Ureter (tissue), 1 donor: ENCODE measurements at places on chromosomes 12 and 14.

DNA sequence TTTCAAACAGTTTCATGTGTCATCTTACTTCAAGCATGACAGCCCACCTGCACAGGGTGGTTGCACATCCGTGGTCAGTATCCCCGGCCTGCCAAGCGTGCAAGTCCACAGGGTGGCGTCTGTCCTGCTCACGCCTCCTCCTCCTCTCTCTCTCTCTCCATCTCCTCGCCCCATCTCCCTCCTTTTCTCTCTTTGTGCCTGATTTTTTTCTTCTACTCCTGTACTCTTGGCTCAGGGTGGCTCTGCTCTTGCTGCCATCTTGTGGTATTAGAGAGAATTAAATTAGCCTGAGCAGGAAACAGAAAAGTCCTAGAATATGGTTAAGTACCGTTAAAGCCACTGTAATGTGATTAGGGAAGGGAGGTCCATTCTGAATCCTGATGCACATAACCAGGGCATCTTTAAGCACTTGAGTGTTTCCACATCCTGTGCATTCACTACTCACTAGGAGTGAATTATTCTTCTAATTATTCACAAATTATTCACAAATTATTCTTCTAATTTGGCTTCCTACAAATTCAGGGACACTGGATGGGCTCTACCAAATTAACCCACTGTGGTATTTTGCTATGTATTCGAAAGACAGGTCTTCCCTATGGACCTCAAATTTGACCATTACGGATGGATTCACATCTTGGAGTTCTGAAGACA is 25.5 kb upstream of the DTX1 start:
- no peak for DNase-seq

- DNase-seq = no peak
Measured at GRCh38 chr14:69755784-69756183, 11.2 kb upstream of the SRSF5 start.

DNA sequence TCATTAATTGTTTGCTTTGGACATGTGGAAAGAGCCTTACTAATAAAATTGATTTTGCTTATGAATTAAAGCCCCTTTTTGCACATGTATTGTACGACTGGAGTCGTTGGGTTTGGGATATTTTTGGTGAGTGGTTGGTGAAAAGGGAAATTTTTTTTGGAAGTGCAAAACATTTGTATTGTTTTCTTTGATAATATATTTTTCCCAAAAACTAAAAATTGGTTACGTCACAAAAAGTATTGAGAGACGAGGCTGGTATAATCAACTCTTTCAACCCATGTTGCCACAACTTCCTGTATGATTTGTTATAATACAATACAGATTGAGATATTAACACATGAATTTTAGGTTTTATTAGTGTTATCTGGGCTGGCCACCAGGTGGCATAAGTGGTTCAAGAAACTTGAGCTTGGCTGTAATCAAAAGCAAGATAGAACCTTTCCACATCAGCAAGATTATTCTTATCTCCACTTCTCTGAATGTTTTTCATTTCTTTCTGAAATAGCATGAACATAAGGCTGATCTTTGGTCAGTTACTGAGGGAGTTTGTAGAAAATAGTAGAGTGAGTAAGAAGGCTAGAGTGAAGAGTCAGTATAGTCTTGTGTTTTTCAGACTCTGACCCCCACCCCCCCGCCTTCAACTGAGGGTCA is 8.7 kb downstream of the NGDN start:
- DNase-seq = peak; percentile 63

DNA sequence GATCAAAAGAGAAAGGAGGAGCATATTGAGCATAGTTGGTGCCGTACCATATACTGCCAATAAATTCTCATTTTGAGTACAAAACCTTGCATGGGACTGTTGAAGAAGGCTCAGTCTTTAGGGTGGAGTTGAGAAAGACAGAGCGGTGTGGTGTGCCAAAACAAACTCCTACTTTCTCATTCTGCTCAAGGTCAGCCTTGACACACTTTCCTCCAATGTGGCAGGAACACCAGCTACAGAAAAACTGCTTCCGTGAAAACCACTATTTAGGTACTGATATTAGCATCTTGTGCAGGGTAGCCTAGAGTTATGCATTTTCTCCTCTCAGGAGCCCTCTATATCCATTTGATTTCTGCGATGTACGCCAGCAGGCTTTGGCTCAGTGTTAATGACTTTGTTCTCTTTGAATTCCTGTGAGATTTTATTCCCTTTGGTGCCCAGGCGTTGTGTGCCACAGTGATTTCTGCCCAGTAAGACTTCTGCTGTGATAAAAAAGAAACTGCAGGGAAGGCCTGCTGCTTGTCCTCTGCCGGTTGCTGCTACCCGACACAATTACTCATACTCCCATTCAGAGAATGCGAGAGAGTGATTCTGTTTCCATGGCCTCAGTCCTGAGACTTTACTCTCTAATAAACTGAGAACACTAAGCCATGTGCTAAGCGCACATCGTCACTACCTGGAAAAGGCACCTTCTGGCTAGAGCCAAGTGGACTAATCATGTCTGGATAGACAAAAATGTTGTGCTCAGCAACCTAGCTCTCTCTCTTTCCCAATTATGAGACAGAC is 88.3 kb upstream of the MDM1 start:
- no peak for DNase-seq

GRCh38 chr12:76226397-76226796 is 121.8 kb downstream of the BBS10 start:
- no peak for DNase-seq

DNA sequence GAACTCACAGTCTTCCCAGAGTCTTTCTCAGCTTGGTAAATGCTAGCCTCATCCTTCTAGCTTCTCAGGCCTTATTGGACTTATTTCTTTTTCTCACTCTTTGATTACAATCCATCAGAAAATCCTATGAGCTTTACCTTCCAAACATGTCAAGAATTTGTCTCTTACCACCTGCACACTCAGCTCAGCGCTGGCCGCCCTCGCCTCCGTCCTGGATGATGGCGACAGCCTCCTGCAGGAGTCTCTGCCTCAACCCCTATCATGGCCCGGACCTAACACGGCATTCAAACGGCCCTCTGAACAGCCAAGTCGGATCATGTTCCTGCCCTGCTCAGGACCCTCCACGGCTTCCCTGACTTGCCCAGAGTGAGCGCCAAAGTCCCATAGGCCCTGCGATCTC is 333.1 kb upstream of the FKBP4 start:
- DNase-seq = no peak

GRCh38 chr12:51823875-51824565 is 24.5 kb downstream of the FIGNL2 start:
- no peak for DNase-seq

DNA sequence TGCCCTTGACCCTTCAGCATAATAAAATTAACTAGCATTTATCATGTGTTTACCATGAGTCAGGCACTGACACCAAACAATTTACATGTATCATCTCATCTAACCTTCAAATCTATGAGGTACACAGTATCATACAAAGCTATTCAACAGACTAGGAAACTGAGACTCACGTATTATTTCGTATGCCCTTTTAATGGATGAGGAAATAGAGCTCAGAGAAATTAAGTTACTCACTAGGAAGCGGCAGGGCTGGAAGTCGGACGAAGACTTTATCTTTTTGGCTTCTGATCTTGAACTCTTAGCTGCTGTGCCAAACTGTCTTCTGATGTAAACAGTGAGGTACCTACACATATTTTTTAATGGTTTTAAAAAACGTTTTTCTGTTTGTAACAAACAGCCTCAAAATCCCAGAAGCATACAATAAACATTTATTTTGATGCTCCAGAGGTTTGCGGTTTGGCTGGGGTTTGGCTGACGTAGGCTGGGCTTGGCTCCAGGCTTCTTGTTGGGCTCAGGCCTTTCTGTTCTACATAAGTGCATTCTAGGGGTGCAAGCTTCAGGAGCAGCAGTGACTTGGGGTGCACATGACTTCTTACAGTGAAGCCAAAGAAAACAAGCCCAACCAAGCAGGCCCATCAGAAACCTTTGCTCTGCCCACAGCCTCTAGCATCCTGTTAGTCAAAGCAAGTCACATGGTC is 184.7 kb downstream of the TBX5 start:
- DNase-seq = no peak

DNA sequence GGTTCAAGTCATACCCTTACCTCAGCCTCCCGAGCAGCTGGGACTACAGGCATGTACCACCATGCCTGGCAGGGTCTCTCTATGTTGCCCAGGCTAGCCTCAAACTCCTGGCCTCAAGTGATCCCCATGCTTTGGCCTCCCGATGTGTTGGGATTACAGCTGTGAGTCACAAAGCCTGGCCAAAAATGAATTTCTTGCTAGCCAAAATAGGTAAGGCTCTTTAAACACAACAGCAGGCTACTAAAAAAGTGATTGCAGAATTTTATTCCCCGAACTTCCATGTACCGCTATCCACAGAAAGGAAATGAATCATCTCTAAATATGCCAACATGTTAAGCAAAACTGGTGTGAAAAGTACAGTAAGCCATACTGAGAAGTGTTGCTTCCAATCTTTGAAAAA is 50.6 kb downstream of the WDHD1 start:
- DNase-seq = no peak

GRCh38 chr12:113003636-113004035 is 25.3 kb downstream of the OAS2 start:
- DNase-seq = no peak

GRCh38 chr12:102811110-102811737 is 105.8 kb downstream of the PAH start:
- no peak for DNase-seq

GRCh38 chr14:99579120-99579836 is 24.7 kb downstream of the CCDC85C start:
- peak; percentile 89 for DNase-seq

DNA sequence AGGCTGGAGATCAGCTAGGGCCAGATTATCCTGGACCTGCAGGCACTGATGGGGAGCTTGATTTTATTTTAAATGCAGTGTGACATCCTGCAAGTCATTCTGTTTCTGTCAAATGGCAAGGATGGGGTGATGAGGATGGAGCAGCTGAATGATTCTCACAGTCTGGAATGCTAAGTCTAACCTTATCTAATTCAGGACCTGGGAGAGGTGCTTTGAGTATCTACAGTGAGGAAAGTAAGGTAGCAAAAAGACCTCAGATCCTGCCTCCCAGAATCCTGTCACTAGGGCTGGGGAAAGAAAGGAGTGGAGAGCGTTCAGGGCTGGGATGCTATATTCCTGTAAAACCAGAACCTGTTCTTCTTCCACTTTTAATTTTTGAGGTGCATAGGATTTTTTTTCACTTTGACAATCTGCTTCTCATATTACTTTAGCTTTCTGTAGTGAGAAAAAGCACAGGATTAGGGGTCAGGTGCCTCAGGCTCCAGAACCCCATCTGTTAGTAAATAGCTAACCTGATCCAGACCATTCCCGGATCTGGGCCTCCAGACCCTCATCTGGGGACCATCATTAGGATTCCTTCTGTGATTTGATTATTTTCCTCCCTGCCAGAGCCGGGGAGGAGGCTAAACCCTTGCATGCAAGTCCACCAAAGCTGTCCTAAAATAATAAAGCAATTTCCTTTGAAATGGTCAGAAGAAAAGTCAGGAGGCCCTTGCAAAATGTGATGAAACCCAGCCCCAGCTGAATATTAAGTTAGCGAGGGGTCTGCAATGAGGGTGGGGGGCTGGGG is 54.7 kb downstream of the ASCL1 start:
- DNase-seq = no peak

DNA sequence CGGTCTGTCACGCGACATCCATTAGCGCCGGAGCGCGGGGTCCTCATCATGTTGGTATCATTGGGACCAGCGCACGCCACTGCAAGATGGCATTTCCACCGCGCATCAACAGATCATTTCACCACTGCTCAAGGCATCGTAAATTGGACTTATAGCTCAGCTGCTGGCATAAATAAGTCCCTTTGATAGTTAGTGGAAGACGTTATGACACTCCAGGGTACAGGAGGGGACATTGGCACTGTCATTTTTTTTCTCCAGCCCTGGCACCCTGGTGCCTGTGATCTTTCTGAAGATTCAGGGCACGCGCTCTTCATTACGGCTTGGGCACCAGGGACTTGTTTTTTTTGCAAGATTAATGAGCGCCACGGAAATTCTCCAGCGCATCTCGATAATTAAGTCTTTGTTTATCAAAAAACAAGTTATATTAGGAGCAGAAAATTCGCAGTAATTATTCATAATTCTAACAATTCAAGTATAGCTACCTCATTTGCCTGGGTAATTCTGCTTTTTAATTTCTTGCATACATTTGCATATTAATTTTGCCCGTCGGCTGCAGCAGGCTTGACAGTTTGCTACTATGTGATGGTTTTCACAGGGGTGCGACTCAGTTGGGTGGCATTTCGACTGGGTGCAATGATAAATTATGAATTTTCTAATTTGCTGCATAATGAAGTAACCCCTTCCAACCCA is 167.7 kb downstream of the VRK1 start:
- no peak for DNase-seq

DNA sequence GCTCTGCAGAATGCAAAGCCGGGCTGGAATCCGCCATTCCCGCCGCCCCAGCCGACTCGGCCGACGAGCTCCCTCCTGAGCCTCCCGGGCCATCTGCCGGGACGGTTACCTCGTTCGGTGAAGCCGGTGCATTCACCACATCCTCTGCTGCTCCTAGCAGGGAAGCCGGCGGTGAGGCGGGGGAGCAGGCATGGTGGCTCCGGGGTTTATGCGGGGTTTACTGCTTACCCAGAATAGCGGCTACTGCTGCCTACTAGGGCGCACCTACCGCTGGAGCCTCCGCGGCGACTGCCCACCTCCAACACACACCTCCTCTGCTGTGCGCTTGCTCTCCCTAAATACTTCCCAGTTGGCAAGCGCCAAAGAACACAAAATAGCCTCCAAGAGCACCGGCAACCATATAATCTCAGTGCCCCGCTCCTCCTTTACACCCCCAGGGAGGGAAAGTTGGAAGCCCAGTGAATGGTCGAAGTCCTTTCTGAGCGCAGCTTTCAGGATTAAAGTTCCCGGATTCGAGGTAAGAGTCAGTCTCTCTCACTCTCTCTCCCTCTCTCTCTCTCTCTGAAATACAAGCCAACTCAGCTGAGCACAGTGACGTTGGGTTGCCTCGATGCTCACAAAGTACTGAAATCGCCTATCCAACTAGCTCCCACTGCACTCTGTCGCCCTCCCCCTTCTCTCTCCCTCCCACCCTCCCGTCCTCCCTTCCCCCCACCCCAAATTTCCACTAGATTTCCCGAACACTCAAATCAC is at the start of gene TBX5:
TBX5 (minus strand) TSS at position 626 of the 753 bp plus-strand sequence. CDS start 2,246 bp downstream, outside the sequence.
- DNase-seq = no peak

GRCh38 chr14:87785897-87786296 is 207.1 kb downstream of the GALC start:
- no peak for DNase-seq

DNA sequence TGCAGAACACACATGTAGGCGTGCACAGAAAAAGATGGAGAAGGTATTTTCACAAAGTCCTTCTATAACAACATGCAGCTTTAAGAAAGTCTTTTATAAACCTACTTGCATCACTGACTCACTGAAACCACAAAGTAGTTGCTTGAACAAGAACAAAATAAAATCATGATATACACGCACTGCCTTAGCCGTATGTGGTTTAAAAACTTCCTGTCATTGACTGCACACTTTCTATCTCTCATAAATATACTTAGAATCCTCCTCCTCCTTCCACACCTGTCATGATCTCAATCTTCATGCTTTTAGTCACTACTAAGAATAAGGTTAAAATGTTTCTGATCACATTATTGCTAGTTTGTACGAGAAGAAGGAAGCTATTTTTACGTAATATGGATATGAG is 31.8 kb upstream of the RAD51AP1 start:
- no peak for DNase-seq

- no peak for DNase-seq
Measured at GRCh38 chr14:95237958-95238340, 80.6 kb upstream of the DICER1 start.

GRCh38 chr12:104136577-104136976 is 1.4 kb downstream of the NFYB start:
- no peak for DNase-seq
